ENCODE measurements at places on chromosomes 12 and 14. TPM values are rescaled to one million over a fixed set of nuclear protein-coding genes. Genes with fewer than 3 reads are reported as not detected.

Gene ABCC9
- polyA plus RNA-seq: 4.3 TPM

Gene TAS2R43
- not detected for polyA plus RNA-seq

Gene OR4K1
- not detected for polyA plus RNA-seq

Gene NUAK1
- 2.6 TPM for polyA plus RNA-seq

Gene RNF212B
- 1.1 TPM for polyA plus RNA-seq

Gene KLHL42
- polyA plus RNA-seq: 5.3 TPM

Gene GON7
- 17.6 TPM for polyA plus RNA-seq

Gene SLC6A15
- not detected for polyA plus RNA-seq

Gene KRT81
- not detected for polyA plus RNA-seq

Gene PROX2
- not detected for polyA plus RNA-seq

Gene ATXN7L3B
- 16.3 TPM for polyA plus RNA-seq

Gene RAD9B
- polyA plus RNA-seq: 0.31 TPM

Gene GDF3
- not detected for polyA plus RNA-seq

Gene TAS2R9
- not detected for polyA plus RNA-seq

Gene AKAP6
- 1.4 TPM for polyA plus RNA-seq

DNA sequence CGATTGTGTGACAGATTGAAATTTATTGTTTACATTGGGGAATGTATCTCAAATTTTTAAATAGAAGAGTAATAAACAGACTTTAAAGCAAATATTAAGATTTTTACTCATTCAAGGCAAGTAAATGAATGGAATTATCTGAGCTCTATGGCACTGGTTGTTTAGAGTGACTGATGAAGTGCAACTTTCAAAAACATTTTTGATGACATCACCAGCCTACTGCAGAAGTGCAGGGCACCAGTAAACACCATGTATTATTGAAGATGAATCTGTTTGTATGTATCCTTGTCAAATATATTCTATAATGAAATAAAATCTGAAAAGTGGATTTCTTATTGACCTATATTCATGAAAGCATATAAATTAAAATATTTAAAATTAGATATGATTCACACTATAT is 124.0 kb upstream of the EVL start:
- DNase-seq: no peak

DNA sequence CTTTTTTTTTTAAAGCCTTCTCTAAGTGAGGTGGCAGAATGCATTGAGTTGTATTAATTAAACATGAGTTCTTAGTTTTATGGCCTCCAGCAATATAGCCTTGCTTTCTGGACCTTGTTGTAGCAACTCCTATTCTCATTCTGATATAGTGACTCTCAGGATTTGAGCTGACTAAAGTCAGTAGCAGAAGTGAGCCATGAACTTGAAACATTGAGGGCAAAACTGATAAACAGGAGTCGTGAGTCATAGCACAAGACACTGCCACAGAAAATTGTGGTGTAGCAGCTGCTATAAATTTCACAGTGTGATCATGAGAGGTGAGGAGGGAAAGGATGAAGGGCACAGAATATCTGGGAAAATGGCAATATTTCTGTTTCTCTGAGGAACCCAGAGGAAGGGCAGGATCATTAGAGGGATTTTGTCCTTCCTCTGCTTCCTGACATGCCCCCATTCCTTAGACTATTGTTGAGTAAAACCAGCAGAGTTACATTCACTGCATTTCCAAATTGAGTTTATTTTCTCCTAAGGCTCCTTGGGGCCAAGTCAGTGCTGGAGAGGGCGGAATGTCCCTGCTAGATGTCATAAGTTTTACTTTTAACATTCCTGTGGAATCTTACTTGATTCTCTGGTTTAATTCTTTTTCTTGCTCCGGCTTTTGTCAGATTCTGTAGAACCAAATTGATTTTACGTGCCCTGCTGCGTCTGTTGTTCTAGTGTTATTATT is 7.5 kb downstream of the KLRG1 start:
- no peak for DNase-seq

- DNase-seq: no peak
Measured at GRCh38 chr12:2351161-2351560, 298.4 kb downstream of the CACNA1C start.

DNA sequence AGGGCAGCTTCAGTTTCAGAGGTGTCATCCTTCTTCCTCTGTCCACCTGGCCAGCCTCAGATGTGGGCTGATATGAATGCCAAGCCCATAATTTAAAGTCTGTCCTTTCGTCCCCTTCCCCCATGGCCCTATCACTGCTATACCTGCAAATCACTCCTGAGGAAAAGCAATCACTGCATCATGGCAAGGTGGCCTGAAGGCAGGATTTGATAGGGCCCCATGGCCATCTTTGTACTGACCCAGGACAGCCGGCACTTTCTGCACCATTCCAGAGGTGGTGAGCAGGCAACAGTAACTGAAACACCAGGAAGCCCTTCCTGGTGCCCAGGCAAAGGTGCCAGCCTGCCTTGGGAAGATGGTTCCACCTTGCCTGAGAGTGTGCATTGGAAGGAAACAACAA is 60.8 kb downstream of the ANO2 start:
- DNase-seq: no peak

- DNase-seq: no peak
Measured at GRCh38 chr14:84036840-84037239, 1493.1 kb upstream of the FLRT2 start.

DNA sequence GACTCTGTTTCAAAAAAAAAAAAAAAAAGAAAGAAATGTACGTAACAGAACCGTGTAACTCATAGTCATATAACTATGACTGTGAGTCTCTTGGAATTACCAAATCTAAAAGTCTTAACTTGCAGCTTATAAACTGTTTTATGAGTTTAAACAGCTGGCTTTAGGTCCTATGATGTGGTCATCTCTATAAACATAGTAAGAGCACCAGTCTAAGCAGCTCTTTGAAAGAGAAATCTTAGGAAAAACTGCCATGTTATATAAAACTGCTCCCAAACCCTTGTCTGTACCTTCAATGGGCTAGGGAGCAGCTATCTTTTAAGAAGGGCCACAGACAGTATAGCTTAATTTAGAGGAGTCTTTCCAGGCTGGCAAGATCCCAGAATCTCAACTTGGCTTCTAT is 115.5 kb upstream of the AEBP2 start:
- DNase-seq: peak; percentile 16

- DNase-seq: peak; percentile 82
Measured at GRCh38 chr12:108618079-108618952, 15.4 kb downstream of the SELPLG start.

GRCh38 chr12:113285679-113286610 is 49.0 kb downstream of the SLC8B1 start:
- DNase-seq: no peak

DNA sequence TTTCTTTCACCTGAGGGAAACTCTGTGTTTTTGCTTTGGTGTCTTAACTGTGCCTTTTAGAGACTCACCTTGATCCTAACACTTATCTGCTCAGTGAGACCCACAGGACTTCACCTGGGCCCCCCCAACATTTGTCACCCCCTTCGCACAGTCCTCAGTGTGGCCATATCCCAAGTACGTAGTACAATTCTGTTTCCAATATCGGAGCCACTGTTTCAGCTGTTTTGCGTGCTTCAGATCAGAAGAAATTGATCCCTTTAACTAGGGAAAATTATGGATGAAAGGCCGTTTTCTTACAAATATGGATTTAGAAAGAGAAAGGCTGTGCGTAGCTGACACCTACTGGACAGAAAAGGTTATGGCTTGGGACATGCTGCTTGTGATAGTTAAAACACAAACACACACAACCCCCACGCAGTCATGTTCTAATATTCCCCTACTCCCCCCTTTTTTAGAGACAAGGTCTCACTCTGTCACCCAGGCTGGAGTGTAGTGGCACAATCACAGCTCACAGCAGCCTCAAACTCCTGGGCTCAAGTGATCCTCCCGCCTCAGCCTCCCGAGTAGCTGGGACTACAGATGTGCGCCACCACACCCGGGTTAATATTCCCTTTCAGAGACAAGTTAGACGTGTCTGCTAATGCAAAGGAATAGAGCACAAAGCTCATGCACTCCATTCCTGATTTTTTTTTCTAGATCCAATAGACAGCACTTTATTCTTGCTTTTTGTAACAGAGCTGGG is 3.6 kb upstream of the SLC7A8 start:
- peak; percentile 88 for DNase-seq

GRCh38 chr12:109057376-109057775 is 5.0 kb downstream of the USP30 start:
- no peak for DNase-seq

GRCh38 chr14:39181026-39181692 is 6.1 kb downstream of the PNN start:
- no peak for DNase-seq

DNA sequence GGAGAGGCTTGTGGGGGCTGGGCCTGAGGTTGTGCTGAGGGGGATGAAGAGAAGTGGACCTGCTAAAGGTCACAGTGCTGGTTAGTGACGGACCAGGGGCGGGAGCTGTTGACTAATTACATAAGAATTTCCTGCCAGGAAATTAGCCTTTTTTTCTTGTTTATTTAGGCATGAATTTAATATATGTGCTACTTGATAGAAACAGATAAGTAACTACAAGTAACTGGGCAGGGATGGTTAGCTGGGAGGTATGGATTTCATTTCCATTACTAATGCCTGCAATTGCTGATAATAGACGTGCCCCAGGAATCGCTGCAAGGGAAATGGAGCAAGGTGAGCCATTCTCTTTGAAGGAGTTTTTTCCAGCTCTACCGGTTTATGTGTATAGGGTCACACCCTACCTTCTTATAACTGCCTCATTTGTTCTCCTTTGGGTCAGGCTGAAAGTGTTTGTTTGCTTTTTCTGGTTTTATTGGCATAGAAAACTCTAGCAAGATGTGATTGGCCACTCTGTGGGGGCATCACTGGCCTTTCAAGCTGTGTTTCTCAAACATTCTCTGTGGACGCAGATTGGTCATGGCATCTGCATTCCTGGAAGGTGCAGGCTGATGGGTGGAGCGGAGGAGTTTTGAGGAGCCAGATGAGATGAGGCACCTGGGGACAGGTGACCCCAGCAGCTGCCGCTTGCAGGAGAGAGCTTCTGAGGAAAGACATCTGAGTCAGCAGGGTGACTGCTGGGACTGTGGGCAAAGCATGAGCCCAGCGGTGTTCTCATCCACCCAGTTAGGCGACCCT is 19.0 kb upstream of the GPRC5A start:
- DNase-seq: peak; percentile 90

GRCh38 chr12:68479261-68479895 is 131.3 kb upstream of the RAP1B start:
- DNase-seq: peak; percentile 62

DNA sequence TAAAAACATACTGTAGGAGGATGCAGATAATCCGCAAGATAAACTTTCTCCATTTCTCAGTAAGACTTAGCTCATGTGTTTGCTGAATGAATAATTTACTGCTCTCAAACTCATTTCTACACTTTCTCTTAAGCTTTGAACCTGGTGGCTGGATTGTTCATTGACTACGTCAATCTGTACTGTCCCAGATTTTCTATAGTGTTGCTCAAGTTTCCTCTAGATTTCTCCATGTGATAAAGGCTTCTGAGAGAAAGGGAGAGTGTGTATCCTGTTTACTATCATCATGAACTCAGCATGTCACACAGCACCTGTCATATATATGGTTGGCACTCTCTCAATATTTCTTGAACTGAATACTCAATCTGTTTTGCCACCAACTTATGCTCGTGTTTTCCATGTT is 518.0 kb upstream of the TBX3 start:
- no peak for DNase-seq

DNA sequence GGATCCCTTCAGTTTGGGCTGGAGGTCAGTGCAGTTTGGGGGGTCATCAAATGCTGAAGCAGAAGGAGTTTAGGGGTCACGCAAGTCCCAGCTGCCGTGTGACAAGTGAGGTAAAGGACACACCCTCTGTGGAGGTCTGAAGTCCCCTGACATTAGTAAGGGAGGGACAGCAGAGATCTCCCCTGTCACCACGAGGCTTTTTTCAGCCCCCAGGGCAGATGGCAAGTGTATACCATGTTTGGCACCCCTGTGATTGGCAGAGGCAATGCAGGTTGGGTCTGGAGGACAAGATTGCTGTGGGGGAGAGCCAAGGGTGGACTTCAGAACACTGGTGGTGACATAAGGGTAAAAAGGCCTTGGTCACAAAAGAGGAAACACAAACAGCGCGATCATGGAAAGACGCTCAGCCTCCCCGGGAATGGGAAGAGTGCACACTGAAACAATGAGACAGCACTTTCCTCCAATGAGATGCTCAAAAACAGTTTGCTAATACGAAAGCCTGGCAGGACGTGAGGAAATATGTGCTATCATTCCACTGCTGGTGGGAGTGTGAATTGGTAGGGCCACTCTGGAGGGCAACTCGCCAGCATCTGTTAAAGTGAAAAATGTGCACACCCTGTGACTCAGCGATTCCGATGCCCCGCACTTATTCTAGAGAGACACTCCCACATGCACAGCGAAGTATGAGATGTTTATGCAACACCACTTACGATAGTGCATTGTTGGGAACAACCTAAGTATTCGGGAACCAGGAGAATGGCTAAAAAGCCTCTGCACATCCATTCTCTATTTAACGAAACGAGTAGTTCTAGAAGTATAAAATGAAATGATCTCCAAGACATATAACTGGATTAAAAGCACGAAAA is 14.4 kb upstream of the CD27 start:
- DNase-seq: peak; percentile 87

- no peak for DNase-seq
Measured at GRCh38 chr12:13002301-13003097, 2.4 kb upstream of the HEBP1 start.

DNA sequence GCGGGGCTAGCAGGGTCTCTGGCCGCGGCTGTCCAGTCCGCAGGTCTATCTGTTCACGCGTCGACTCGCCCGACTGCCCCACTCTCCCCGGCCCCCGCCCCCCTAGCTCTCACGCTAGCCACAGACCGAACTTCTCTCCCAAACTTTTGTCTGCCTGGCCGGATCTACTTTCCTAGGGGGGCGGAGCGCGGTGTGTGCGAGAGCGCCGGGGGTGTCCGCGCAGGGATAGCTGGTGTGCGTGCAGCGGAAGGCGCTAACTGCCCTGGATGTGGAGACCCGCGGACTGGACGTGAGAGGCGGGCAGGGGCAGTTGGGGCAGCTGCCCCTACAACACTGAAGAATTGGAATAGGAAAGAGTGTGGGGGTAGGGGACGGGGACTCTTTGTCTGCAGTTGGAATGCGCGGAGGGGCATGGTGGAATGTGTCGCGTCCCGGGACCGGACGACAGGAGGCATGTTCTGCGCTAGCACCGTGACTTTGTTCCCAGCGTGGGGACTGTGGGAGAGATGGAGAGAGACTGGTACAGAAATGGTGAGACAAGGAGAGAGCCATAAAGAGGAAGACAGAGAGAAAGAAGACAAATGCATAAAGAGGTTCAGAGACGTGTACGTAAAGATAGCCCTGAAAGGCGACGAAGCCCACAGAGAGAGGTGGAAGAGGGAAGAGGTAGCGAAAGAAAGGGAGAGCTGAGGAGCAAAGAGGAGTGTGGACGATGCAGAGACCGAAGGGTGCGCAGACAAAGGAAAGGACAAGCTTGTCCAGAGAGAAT is at the start of gene AJUBA:
TSS of gene AJUBA (minus strand) at position 75 of the 769 bp plus-strand sequence. CDS start 285 bp downstream, outside the sequence.
- peak; percentile 96 for DNase-seq

Data from stomach (tissue), 19 donors.